ENCODE measurements at places on chromosomes 12 and 14.

- DNase-seq, result peak; percentile 23
Measured at GRCh38 chr12:69415471-69416275, 54.5 kb upstream of the FRS2 start.

DNA sequence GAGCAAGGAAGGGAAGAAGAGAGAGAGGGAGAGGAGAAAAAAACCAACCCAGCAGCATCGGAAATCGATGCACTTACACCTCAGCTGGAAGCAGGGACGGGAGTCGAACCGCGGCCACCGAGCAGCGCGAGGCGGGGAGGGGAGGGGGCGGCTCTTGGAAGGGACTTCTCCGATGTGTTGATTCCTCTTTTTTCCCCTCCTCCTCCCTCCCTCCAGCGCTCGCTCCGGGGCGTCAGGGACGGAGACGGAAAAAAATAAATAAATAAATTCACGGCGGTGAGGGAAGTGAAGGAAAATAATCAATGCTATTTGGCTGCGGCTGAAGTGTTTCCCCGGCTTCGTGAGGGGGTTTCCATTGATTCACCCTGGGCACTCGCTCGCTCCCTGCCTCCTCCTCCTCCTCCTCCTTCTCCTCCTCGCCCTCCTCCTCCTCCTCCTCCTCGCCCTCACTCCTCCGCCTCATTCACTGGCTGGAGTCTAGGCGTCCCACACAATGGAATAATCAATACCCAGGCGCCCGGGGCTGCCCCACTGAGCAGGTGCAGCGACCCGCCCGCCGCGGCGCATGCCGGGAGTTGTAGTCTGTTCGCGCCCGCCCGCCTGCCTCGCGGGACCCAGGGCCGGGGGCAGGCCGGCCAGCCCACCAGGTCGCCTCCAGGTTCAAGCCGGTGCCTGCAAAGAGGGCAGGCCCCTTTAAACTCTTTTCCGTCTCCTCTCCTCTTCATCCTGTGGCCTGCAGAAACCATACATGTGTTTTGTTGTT lies at the start of gene ZFHX2:
TSS of gene ZFHX2 (minus strand) at position 500 of the 763 bp plus-strand sequence. CDS start 16,440 bp downstream, outside the sequence.
- DNase-seq, result peak; percentile 98

- DNase-seq, result no peak
Measured at GRCh38 chr14:90034835-90035525, 26.8 kb upstream of the KCNK13 start.

GRCh38 chr14:102209224-102209966 lies 69.7 kb downstream of the WDR20 start:
- no peak for DNase-seq

GRCh38 chr14:100569734-100570286 lies 17.4 kb downstream of the BEGAIN start:
- no peak for DNase-seq

DNA sequence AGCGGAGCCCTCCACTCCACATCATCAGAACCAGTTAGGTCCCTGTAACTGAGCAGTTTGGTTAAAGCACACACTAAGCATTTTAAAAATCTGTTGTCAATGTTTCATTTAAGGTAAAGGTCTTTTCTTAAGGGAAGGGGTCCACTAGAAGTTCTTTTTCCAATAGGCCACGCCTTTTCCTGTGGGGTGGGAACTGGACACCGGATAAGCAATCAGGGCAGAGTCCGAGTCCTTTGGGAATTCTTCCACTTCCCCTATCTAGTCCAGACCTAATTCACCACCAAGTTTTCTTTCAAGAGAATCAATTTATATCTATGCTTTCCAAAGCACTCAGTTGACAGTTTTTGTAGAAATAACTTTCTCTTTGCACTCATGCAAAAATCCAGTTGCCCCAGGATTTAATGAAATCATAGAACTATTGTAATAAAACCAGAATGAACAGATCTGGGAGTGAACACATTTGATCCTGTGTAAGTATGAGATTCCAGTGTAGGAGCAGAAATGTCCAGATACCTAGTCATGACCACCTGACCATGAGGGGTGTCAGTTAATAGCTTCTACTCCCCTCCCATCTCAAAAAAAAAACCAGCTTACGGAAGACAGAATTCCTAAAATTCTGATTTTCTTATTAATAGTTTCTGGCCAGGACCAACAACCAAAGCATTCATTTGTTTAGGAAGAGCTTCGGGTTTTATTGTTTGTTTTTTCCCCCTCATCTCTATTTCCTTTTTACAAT lies 11.7 kb downstream of the VPS37B start:
- no peak for DNase-seq

DNA sequence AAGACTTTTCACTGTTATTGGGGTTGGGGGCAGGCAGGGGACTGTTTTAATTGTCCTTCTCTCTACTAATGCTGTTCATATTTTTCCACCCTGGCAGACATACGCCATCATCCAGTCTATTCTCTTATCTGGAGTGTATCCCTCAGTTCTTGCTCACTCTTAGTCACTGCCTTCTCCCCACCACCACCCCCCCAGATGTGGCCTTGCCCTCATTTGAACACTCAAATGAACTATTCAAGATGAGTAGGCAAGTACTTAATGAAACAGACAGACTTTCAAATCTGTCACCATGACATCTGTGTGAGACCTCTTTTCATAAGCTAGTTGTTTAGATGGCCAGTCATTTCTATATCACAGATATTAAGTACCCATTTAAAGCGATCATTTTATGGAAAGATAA lies 10.1 kb downstream of the NUDT4 start:
- DNase-seq, result no peak

GRCh38 chr12:7503686-7504415 lies at the start of gene CD163:
CD163 (minus strand) TSS chr12:7503777; CDS start chr12:7503690, 87 bp downstream.
- no peak for DNase-seq

DNA sequence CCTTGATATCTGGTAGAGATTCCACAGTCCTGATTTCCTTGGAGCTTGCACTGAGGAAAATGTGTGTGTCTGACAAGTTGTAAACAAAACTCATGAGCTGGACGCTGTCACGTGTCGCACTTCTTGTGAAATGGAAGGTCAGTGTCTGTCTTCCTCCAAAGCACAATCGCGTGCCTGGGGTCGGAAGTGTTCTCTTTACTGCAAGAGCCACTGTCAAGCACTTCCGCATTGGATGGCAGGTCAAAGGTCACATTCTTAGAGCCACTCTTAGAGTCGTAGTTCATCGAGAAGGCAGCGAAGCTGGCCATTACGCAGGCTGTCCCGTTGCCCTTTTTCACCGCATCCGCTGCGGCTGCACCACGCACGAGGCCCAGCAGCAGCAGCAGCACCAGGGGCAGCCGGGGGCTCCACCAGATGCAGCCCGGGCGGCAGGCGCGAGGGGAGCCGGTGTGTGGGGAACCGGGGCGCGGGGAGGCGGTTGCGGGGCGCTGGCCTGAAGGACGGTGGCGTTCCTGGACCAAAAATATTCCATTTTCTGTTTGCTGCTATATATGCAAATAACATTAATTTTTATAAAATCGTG lies 45.0 kb downstream of the LRTM2 start:
- DNase-seq, result no peak

GRCh38 chr12:119802472-119802871 lies 74.6 kb downstream of the CIT start:
- no peak for DNase-seq

GRCh38 chr12:1844661-1845409 lies 24.5 kb downstream of the LRTM2 start:
- peak; percentile 40 for DNase-seq

GRCh38 chr12:112841240-112841639 lies 49.7 kb downstream of the RPH3A start:
- peak; percentile 58 for DNase-seq

DNA sequence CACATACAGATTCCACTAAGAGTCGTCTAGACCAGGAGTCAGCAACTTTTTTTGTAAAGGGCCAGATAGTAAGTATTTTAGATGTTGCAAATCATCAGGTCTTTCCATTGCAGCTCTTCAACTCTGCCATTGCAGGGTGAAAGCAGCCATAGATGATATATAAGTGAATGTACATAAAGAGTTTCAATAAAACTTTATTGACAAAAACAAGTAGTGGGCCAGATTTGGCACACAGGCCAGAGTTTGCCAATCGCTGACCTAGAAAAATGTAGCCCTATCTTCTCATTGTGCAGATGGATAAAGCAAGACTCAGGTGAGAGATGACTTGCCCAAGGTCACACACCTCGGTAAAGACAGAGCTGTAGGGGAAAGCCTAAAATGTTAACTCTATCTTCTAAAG lies 474.7 kb downstream of the MED13L start:
- DNase-seq, result no peak

- no peak for DNase-seq
Measured at GRCh38 chr12:79871621-79872020, 63.3 kb downstream of the PPP1R12A start.

DNA sequence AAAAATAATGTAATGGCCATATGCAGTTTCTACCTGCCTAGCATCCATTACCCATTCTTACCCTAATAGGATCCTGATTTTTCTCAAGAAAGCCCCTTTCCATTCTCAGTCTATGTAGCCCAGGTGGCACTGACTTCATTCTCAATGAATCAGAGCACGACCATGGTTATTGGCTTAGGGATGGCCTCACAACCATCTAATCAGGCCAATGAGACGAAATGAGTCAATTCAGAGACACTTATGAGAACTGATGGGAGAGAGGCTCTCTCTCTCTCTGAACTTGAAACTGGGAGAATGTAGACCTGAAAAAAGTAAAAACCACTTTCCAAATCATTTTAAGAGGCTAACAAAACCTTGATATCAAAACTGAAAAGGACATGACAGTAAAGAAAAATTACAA lies 45.3 kb upstream of the OXA1L start:
- DNase-seq, result no peak

- DNase-seq, result peak; percentile 80
Measured at GRCh38 chr12:15688202-15688736, 100.9 kb downstream of the EPS8 start.

DNA sequence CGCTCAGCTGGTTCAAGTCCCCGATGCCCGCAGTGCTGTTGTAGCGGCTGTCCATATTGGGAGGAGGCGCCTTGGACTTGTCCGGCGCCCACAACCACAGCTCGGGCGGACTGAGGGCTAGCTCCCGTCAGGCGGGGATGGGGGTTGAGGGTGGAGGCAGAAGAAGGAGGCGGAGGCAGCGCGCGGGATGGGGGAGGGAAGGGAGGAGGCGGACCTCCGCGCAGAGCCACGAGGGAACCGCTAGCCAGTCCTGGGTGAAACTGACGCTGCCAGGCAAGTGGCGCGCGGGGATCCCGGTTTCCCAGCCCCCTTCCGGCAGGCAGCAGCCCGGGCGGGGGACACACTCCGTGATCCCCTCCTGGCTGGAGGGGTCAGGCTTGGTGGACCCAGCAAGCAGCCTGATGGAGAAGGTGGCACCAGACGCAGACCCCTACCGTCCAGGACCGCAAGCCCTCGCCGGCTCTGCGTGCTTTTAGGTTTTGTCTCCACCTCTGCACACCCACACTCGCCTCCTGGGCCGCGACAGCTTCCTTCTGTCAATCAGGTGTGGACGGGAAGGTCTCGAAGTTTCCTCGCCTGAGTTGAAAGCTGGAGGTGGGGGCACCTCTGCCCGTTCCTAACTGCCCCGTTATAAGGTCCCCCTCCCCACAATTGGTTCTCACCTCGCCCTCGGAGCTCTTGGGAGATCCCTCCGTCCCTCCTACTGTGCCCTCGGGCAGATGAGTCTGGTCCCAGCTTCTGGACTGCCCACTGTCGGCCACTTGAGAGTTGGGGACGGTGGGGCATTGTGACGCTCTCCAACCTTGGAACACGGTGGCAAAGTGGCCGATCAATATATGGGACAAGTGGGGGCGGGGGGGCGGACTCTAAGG lies at the start of gene CPNE8:
TSS of gene CPNE8 (minus strand) at position 112 of the 872 bp plus-strand sequence. CDS start at position 55, 57 bp downstream.
- DNase-seq, result no peak

DNA sequence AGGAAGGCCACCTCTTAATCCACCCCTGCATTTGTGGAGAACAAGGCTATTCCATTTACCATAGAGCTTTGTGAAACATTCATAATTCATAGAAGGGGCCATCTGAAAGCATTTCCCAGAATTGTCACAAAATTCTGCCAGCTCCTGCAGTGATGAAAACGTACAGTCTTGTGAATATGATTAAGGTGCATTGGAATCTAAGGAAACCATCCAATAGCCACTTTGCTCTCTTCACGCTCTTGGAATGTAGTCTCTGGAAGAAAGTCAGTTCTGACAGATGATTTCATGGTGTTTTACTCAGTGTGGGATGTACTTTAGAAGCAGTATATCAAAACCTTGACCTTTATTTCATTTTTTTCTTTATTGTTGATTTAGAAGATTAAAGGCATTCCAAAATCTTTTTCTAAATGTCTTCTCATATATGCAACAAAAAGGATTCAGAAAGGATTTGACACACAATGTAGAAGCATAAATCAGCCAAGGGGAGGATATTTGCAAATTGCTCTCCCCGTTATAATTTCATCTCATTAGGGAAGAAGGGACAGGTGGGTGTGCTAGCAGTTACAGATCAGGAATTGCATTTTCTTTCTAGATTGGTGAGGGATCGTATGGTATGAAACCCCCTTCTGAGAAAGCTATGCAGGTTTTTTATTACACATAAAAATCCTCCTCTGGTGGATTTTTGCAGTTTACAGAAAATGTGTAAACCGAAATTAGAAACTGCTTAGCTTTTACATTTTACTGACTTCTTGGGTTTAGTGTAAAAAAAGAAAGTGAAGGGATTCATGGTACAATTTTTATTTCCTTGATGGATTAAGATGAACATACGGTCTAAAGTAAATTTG lies 390.2 kb downstream of the LRIG3 start:
- peak; percentile 34 for DNase-seq

DNA sequence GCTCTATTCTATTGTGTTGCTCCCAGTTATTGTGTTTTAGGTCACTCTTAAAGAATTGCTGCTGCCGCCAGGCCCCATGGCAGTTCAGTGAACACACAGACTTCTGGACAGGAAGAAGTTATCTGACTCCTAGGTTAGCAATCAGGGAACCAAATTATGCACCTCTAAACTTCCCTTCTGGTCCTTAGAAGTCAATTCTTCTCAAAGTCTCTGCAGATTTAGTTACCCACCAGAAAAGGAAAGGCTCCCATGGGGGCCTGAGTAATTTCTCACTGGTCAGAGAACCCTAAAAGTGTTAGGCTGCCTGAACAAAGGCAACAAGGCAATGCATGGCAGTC lies 10.0 kb downstream of the EMP1 start:
- no peak for DNase-seq

- DNase-seq, result no peak
Measured at GRCh38 chr14:99632410-99633035, 12.4 kb upstream of the HHIPL1 start.

GRCh38 chr12:7395950-7396349 lies 48.0 kb downstream of the CD163L1 start:
- DNase-seq, result no peak

DNA sequence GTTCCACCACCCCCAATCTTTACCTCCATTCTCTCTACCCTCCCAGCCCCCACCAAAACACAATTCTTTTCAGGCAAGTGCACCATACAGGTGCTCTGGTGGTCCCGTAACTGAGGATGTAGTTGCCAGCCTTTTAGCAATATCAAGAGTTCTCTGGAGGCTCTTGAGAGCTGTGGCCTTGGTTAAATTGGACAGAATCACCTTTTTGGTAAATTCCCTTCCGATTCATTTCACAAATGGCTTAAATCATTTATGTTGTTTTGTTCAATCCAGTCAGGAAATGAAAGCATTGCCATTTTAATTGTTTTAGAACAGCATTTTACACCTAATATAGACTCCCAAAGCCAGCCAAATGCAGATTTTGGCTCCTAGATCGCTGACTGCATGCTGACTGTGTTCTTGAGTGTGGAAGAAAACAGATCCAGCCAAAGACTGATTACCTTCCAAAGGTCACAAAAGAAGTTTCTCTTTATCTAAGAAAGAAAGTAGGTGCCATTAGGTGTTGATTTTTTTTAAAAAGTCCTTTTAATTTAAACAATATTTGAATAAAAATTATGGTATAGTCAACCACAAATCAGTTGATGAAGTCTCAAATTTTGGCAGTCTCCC lies 25.6 kb downstream of the CRADD start:
- DNase-seq, result no peak

GRCh38 chr12:26122681-26123481 lies 2.0 kb downstream of the BHLHE41 start:
- DNase-seq, result peak; percentile 28
